Femur (tissue), 1 donor: ENCODE measurements at places on chromosomes 13 and 19.

DNA sequence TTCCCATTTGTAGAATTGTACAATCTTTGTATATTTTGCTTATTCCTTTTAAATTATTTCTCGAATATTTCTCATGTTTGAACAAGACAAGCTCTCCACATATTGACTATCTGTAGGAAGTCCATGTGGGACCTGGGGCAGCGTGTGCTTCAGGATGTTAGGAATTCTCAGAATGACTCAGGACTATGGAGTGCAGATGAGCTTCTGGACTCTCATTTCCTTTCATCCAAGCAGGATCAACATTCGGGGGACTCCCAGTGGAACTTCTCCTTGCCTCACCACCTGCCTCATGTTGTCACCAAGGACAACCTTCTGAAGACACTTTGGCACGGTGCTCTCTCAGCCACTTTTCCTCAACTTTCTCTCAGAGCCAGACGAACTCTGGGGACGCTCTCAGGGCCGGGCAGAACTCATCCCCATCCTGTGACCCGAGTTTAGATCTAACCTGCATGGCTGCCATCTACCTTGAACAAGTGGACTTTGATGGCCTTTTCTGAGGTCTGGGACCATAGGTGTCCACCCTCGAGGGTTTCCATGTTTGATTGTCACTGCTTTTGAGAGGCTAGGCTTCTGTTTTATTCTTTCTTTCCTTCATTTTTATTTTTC is 441.7 kb downstream of the IRS2 start:
- DNase-seq = no peak

DNA sequence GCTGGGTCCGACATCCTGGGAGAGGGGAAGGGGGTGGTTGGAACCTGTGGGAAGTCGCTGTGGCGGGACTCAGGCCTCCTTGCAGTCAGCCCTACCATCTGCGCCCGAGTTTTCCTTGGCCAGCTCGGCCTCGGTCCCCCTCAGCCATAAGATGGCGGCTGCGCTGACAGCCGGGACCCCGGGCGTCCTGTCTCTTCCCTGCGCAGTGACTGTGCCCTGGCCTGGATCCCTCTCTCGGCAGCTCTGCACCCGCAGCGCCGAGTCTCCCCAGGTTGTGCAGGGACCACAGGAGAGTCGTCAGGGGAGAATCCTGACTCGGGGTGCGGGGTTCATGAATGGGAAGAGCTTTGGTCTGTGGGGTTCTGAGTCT is 345 bp downstream of the ZNF257 start:
- peak; percentile 21 for DNase-seq

GRCh38 chr13:48318821-48319511 is 15.4 kb downstream of the RB1 start:
- peak; percentile 57 for DNase-seq

DNA sequence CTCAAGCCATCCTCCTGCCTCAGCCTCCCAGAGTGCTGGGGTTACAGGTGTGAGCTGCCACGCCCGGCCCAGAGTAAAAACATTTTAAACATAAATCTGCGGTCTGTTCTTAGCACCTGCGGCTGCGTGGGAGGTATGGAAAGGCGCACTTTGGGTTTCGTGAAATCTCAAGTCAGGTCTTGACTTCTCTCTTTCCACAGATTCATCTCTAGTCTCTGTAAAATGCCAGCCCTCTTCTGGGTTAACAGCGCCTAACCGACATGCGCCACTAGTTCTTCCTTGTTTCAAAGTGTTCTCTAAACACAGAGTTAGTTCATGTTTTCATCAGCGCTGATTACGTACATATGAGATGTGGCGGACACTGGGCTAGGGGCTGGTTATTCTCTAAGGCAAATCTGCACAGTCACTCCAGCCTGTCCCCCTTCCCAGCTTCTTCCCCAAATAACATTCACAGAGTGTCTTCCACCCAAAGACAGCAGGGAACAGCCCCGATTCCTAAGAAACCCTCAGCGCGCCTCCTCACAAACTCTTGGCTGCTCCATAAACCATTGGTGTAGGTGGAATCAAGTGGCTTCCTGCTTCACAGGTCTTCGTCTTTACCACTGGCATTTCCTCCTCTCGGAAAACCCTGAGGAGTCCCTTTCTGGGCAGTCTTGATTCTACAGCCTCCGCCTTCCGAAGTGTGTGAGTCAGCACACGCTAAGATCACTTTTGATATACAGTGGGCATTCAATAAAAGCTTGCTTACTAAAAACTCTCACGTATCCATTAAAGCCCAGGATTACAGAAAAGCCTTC is 1.4 kb downstream of the PARP4 start:
- DNase-seq = peak; percentile 31

GRCh38 chr13:27177852-27178251 is 6.2 kb upstream of the USP12 start:
- DNase-seq = no peak

GRCh38 chr13:63367522-63368198 is 1952.0 kb upstream of the PCDH20 start:
- no peak for DNase-seq

DNA sequence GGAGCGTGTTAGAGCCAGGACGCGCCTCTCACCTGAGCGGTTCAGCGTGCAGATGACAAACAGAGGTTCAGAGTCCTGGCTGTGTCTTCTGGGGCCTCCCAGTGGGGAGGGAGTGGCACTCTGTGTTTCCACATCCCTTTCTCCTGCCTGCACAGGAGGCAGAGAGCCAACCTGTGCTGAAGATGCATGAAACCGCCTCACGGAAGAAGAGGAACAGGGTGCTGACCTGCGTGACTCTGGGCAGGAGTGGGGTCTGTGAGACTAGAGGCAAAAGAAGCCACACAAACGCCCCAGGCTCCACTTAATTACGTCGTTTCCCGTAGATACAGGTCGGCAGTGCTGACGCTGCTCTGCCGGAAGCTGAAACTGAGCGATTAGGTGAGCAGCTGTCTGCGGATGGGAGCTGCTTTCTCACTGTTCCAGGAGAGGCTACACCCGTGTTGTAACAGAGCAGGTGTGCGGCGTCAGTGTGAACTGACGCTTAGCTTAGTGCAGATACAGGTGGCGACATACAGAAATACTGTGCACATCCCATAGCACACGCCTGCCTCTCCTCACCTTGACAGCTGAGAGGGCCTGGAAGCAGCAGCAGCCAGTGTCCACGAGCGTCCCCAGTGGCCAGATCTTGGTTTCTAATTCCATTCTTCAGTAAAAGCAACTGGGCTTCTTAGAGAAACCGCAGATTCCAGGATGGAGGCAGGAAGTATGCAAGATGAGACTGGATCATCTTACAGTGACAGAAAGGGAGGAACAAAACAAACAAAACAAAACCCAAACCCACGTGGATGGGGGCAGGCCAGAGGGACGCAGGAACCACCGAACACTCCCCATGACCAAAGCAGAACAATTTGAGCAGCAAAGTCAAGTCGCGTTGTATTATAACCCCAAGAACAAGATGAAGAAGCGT is 37.7 kb upstream of the MCF2L start:
- peak; percentile 78 for DNase-seq

GRCh38 chr13:29674532-29674931 is 79.0 kb upstream of the SLC7A1 start:
- no peak for DNase-seq

DNA sequence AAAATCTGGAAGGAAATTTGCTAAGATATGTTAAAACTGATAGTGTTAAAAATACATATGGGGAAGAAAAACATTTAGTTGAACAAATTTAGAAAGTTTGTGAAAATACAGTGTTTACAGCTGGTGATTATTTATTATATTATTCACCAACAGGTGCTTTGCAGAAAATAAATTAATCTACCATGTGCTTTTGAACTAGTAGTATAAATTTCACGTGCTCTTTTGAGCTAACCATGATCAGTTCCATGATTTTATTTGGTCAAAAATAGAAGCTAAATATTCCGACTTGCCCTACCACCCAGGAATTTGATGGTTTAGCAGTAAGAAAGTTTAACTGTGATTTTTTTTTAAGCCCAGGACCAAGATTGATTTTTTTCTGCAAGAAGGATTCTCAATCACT is 113.3 kb downstream of the SPRY2 start:
- DNase-seq = no peak

DNA sequence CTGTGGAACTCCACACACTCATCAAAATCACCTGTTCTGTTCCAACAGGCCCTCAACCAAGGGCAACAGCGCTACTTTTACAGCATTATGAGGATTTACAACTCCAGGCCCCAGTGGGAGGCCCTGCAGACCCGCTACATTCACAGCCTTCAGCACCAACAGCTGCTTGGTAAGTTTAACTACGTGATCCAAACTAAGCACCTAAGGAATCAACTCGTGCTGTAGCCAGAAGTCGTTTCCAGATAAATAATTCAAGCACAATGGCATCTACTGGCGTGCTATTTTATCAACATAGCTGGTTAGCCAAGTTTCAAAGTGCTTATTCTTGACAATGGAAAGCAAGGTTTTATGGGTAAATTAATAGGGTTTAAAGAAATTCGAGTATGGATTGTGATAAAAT is 5.3 kb downstream of the FAM216B start:
- DNase-seq = no peak

DNA sequence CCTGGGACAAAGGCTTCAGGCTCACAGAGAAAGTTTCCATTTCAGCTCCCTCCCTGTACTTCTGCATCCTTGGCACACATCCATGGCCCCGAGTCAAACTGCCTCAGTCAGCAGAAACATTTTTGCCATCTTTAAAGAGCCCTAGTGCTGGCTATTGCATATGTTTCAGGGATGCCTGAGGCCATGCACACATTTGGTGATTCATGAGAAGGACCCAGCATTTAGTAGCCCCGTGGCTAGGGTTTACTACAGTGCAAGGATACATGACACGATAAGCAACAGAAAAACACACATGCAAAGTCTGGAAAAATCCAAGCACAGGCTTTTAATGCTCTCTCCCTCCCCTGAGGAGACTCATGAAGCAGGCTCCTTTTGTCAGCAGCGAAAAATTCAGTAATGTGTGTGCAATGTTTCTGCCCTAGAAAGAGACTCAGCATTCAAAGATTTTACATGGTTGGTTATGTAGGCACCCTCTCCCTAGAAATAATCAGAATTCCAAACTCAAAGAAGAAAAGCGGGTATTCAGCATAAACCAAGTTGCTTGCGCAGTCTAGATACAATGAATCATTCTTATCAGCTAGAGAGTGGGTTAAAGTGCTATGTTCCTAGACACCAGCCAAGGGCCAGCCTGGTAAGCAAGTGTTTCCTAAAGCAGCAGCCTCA is 17.6 kb downstream of the ACOD1 start:
- peak; percentile 87 for DNase-seq

DNA sequence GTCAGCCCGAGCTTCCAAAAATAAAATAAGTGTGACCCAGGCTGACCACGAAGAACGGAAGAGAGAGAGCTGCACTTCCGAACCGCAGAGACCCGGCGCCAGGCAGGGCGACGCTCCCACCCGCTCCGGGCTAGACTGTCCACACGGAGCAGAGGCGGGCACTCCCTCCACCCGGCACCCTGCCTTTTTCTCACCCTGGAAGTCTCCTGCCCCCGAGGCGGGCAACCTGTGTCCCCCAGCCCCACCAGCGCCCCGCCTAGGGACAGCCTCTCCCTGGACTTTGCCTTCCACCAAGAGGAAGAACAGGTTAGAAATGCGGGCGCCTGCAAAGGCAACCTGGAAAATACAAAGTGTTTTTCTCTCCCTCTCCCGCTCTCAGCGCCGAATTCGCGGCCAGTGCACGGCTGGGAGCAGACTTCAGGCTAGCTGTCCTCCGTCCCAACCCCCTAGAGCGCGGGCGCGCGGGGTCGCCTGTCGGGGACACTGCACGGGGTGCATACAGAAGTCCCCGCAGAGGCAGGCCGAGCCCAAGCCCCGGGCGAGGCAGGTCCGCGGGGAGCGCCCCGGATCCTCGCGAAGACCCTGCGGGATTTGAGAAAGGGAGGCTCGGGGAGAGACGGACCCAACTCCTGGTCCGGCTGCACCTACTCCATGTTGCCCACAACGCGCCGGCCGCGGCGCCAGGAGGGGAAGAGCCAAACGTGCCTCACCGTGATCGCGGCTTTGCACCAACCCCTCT is 845 bp downstream of the SPRY2 start:
- DNase-seq = peak; percentile 70

DNA sequence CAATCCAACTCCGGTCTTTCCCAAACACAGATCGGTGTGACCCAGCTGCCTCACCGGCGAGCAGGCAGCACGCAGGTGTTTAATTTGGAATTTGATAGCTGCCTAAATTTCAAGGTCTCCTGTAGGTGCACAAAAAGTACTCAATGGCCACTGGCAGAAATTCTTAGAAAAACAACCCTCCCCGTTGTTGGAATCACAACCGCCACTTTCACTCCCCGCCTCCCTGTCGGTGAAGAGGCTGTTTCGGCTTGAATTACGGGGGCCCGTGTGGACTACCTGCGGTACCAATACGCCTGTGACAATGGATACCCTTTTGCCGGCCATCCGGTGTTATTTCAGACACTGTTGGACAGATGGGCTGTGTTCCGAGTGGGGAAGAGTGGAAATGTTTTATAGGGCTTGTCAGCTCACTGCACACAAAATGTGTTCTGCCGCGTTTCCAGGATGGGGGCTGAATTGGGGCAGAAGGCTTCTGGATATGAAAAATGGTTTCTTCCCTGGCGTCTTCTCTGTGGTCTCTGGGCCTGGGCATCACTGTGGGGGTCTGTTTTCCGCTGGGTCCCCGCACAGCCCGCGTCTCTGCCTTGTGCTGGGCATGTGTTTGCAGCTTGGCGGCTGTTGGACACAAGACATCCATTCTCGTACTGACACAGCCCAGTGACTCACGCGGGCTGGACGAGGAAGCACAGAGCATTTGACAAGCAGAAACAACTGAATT is 45.4 kb downstream of the ZIC5 start:
- DNase-seq = no peak

DNA sequence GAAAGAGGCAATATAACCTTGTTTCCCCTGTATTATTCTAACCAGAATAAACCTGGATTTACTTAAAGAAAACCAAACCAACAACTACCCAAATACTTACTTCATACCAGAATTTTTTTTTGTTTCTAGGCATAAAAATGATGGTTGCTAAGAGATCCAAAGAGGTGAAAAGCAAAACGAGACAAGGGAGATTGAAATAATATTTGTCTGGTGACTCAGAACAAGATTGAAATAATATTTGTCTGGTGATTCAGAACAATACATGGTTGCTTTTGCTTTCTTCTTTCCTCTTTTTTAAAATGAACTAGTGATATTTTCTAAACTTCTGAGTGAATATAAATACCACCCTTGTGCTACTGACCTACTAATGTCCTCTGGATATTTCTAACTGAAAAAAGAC is 592.9 kb downstream of the KCTD12 start:
- DNase-seq = no peak

GRCh38 chr19:17447704-17448130 is 751 bp downstream of the TMEM221 start:
- DNase-seq = no peak
